Stimulated activated CD4-positive, alpha-beta T cell treated with anti-CD3 and anti-CD28 coated beads, Interleukin-4, amount 100 ng/mL, for 4 hours (primary cell): ENCODE measurements at places on chromosomes 12 and 14.

DNA sequence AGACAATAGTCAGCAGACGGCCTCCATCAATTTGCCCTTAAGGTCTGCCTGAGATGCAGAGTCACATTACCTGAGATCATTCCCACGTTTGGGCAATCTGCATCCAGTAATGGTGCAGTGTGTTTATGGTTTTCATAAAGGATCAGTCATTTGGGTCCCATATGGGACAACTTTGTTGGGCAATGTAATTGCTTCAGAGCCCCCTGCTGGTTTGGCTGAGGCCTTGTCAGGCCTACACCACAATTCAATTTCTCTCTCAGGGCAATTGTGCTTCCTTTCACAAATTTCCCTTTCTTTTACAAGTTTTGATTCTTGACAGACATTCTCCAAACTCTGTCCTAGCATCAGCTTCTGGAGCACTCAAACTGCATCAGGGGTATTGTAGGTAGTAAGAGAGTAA is 191.2 kb upstream of the SSTR1 start:
- no peak for DNase-seq

- DNase-seq, result no peak
Measured at GRCh38 chr12:104307655-104308000, 4.1 kb downstream of the EID3 start.

DNA sequence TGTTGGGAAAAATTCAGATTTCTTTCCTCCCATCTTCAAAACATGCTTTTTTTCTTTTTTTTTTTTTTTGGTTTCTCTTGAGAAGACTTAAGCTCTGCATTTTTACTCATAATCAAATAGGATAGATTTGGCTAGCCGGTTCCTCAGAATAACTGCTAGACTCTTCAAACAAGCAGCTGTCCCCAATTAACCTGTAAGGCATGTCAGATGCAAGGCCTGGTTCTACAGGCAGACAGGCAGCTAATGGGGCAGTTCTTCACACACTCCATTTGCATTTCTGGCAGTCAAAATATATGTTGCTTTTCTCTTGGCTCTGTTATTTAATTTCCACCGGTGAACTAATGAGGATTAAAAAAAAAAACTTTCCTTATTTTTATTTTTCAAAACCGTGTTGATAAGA is 228.0 kb upstream of the ATP2B1 start:
- DNase-seq, result no peak

DNA sequence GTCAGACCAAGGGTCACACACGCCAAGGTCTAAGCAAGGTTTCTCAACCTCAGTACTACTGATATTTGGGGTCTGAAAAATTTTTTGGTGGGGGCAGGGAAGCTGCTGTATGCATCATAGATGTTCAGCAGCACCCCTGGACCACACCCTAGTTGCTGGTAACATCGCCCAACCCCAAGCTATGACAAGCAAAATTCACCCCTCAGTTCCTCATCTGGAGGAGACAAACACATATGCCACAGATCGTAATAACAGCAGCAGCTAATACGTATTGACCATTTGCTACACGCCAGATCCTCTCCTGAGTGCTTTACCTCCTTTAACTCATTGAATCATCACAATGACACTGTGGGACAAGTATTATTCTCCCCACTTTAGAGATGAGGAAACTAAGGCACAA is 46.4 kb downstream of the ACTN1 start:
- no peak for DNase-seq

GRCh38 chr14:61972711-61973110 is 210.5 kb downstream of the SNAPC1 start:
- DNase-seq, result no peak

DNA sequence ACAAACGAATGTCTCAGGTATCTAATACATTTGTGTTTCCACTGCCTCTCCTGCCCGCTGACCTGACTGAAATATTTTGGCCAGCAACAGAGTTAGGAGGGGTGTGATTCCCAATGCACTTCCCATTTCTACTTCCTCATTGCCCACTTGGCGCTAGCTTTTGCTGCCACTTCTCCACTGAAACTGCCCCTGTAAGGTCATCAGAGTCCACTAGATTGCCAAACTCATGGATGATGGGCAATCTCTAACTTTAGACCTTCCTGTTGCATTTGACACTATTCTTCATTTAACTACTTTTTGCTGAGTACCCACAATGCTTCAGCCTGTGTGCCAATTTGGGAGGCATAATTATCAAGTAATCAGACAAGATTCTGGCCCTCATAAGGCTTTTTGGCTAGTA is 40.8 kb downstream of the GPR65 start:
- no peak for DNase-seq

GRCh38 chr12:47995981-47996401 is 8.3 kb downstream of the COL2A1 start:
- DNase-seq, result no peak

DNA sequence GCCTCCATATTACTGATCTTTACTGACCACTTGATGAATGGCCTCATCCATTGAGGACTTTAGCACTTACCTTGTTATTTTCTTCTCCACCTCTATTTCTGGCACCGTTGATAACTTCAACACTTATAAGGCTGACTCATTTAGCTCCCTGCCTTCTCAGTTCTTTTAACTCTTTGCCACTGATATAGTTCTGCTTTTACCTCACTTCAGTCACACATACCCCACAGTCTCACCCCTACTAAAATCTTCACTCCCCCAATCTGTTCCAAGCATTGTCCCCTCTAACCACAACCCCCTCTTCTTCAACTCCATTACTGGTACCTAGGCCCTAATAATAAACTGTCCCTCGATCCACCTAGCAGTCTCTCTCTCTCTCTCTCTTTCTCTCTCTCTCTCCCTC is 141.0 kb downstream of the PAH start:
- DNase-seq, result no peak

DNA sequence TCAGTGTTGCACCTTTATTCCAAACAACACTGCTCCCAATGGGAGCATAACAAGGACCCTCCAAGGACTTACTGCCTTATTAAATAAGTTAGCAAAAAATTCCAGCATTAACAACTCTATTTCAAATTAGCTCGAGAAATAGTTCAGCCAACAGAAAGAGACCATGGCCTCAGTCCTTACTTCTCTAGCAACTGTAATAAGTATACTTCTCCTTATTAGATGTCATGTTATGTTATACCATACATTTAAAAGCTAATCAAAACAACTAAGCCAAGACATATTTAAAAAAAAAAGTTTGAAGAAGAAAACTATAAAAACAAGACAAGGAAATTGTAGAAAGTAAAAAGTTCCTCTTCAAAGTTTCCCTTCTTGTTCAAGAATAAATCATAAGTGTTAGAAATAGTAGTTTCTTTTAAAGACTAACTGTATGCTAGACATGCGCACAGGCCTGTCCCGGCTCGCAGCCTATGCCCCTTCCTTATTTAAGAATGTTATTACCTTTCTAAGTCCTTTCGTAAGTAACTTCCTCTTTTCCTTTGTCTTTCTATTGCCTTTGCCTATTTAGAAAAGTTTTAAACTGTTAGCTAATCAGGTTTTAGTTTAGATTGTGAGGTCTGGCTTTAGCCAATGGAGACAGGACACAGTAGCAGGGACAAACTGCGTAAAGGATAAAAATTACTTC is 68.6 kb downstream of the RESF1 start:
- no peak for DNase-seq

DNA sequence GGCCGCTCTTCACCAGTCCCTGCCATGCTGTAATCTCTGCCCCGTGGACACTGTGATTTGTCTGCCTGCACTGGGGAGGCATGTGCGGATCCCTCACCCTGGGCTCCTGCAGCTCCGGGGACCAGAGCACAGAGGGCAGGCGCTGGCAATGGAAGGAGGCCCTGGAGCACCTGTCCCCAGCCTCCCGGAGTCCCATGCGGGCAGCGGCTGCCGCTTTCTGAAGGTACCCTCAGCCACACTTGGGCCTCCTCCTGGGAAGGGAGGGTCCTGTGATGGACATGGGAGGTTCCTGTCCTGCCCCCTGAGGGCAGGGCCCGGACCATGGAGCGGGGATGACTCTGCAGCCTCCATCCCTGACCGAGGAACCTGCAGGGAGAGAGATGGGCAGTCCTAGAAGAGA is 297.4 kb upstream of the SFSWAP start:
- no peak for DNase-seq

GRCh38 chr12:38711054-38711453 is 194.3 kb downstream of the CPNE8 start:
- DNase-seq, result no peak

DNA sequence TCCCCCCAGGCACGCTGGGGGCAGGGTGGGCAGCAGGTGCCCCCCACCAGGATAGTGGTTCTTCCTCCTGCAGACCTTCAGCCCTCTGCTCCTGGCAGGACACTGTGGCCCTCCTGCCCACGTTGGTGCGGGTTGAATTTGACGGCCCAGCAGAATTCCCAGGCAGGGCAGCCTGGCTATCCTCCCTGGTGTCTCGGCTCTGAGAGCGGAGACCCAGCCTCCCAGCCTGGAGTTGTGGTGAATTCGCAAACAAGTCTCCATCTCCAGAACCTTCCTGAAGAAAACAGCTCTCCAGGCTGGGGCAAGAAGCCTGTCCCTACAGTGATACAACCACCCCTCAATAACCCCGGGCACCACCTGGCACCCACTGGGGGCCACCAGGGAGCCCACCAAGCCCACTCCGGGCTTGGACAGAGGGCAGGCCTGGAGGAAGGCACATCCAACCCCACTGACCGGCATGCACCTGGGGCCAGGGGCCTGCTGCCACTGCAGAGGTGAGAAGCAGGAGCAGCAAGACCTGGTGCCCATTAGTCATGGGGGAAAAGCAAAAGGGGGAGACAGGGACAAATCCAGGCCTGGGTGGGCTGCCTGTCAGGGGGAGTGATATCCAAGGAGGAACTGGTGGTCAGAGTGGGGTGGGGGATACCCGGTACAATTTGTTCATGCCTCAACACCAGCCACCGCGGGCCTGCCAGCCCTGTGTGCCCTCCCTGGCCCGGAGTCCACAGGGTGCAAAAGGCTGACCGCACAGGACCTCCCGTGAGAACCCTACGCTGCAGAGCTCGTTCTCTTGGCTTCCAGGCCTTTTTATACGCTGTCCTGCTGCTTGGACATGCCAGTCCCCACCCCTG is 3.6 kb downstream of the ANKRD9 start:
- no peak for DNase-seq

DNA sequence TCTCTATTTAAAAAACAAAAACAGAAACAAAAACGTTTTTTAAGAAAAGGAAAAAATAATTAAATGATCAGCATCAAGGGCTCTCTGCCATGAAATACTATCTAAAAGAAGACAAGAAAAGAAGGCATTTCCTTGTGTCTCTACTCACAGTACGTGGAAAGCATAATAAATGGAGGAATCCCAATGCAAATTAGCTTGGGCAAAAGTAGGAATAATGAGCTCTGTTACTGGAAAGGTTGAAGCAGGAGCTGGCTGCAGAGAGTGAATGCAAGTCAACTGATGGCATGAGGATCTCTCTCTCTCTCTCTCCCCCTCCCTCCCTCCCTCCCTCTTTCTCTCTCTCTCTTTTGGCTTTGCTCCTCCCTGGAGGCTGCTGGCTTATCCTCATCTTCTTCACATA is 85.9 kb downstream of the TBX3 start:
- DNase-seq, result no peak

- no peak for DNase-seq
Measured at GRCh38 chr14:32311294-32312009, 17.6 kb upstream of the AKAP6 start.

GRCh38 chr14:86944434-86944833 is 1048.5 kb downstream of the GALC start:
- DNase-seq, result no peak

- DNase-seq, result peak; percentile 64
Measured at GRCh38 chr14:72516936-72517700, 376.8 kb downstream of the DPF3 start.

DNA sequence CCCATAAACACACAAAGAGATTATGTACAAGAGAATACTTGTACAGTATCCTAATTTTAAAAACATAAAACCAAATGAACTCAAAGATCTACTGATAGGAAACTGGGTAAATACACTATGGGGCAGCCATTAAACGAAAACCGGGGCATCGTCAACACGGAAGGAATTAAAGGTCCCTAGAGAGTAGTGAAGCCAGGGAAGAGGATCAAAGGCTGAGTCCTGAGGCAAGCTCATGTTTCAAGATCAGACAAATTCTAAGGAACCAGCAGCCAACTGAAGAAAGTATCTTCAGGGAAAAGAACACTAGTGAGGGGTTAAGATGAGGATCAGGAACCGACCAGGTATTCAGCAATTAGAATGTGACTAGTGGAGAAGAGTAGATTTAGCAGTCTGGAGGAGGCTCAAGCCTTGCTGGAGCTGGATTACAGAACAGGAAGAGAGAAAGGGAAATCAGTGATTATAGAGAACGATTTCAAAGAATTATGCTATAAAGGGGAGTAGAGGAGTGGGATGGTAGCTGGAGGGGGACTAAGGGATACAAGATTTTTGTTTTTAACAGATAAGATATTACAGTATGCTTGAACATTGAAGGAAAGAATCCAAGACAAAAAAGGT is 23.7 kb downstream of the SEL1L start:
- DNase-seq, result no peak
